HFFc6 (cell line): ENCODE measurements at places on chromosomes 1 and 21. TPM values are rescaled to one million over a fixed set of nuclear protein-coding genes. Genes with fewer than 3 reads are reported as not detected.
A peak's percentile ranks its signal among the peaks of the same experiment; 100 is the strongest.

CLCNKB gene
- not detected in 3 replicates for total RNA-seq

HSD3B2 gene
- total RNA-seq = not detected in 2 replicates

PTPRU gene
- 5.6 and 5.8 TPM in 2 replicates for total RNA-seq

CFHR3 gene
- total RNA-seq = not detected in 3 replicates

PRR9 gene
- total RNA-seq = not detected in 3 replicates

IGFN1 gene
- not detected in 3 replicates for total RNA-seq

ALX3 gene
- 0.92 to 10.0 TPM (median 8.6 TPM) in 3 replicates for total RNA-seq

TFF3 gene
- total RNA-seq = not detected in 3 replicates

TFF1 gene
- total RNA-seq = not detected in 3 replicates

ACKR1 gene
- total RNA-seq = not detected in 2 replicates

PROK1 gene
- total RNA-seq = not detected in 3 replicates

DNA sequence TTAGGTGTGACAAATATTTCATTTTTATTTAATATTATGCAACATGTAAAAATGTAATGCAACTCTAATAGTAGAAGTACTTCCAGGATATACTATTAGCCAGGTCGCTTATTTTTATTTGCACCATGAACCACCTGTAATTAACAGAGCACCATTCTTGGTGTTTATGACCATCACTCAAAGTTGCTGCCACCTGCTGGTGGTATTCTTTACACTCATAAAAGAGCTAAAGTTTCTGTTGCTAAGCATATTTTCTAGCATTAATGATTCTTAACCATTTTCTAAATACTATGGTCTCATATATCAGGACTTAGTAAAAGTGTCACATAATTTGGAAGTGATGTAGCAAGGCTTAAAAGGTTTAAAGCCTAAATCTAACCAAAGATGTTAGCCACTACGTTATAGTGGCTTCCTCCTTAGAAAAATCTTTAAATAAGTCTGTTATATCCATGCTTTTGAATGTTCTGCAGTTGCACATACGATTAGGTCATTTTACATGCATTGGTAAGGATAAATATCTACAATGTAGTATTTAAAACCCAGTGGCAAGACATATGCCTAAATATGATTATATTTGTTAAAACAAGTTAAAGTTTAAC, 244.5 kb downstream of the NEGR1 start:
- no peaks in the 10 kb centered on the region for H3K27me3 ChIP-seq
- no peaks in the 10 kb centered on the region for H3K4me1 ChIP-seq
- no peak overlapping the region for H3K4me3 ChIP-seq
- DNase-seq = peak; percentile 11

GRCh38 chr1:46622344-46622743, 5.7 kb upstream of the MOB3C start:
- no peaks in the 10 kb centered on the region; the same call in 1 of the 2 replicates for H3K27me3 ChIP-seq
- no peaks in the 10 kb centered on the region for H3K36me3 ChIP-seq
- peak overlapping the region; percentile 80 for H3K4me3 ChIP-seq
- peak; percentile 75 for DNase-seq

DNA sequence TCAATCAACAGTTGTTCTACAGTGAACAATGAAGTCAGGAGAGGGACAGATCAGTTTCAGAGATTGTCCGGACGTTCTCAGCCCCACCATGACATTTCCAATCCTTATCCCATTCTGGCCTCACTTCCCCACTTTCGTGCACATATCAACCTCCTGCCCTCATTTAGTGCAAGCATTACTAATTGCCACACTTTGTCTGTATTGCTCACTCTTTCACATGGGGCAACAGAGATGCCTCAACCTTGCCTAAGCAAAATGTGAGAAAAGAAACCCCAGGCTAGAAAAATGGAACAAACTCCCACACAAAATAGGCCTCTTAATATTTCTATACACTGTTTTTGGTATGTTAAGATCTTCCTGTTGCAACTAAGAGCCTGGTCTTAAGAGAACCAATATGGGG, 8.9 kb upstream of the RGS1 start:
- H3K4me1 ChIP-seq = peaks cover 25% of the 10 kb centered on the region
- no peak for DNase-seq
- no peak overlapping the region for H3K4me3 ChIP-seq
- H3K36me3 ChIP-seq = peaks cover 7% of the 10 kb centered on the region
- peaks cover 3% of the 10 kb centered on the region for H3K27me3 ChIP-seq
- H3K27ac ChIP-seq = no peak overlapping the region

- H3K4me3 ChIP-seq = peak overlapping the region; percentile 49
- H3K4me1 ChIP-seq = peaks cover 44% of the 10 kb centered on the region
- peak; percentile 31 for DNase-seq
- H3K36me3 ChIP-seq = peaks cover 16% of the 10 kb centered on the region
- H3K27ac ChIP-seq = peak overlapping the region; percentile 82
Measured at GRCh38 chr21:36860736-36861594, 105.5 kb downstream of the HLCS start.

- no peaks in the 10 kb centered on the region for H3K27me3 ChIP-seq
- no peaks in the 10 kb centered on the region for H3K4me1 ChIP-seq
- no peaks in the 10 kb centered on the region for H3K36me3 ChIP-seq
- no peak for DNase-seq
Measured at GRCh38 chr1:86030180-86030579, 126.4 kb downstream of the COL24A1 start.

DNA sequence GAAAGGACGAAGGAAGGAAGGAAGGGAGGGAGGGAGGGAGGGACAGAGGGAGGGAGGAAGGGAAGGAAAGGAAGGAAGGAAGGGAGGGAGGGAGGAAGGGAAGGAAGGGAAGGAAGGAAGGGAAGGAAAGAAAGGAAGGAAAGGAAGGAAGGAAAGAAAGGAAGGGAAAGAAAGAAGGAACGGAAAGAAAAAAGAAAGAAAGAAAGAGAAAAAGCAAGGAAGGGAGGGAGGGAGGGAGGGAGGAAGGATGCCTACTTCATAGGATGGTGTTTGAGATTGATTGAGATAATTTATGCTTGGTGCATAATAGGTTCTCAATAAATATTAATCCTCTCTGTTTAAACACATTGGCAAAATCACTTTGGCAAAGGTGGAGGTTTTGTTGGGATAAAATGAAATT, 61.2 kb downstream of the WDR64 start:
- no peak for DNase-seq
- peaks cover 31% of the 10 kb centered on the region for H3K4me1 ChIP-seq
- H3K36me3 ChIP-seq = no peaks in the 10 kb centered on the region

GRCh38 chr1:48061162-48062136, 64.3 kb upstream of the TRABD2B start:
- no peaks in the 10 kb centered on the region for H3K4me1 ChIP-seq
- no peak overlapping the region for H3K4me3 ChIP-seq
- H3K27ac ChIP-seq = no peak overlapping the region
- H3K27me3 ChIP-seq = no peaks in the 10 kb centered on the region
- DNase-seq = no peak

DNA sequence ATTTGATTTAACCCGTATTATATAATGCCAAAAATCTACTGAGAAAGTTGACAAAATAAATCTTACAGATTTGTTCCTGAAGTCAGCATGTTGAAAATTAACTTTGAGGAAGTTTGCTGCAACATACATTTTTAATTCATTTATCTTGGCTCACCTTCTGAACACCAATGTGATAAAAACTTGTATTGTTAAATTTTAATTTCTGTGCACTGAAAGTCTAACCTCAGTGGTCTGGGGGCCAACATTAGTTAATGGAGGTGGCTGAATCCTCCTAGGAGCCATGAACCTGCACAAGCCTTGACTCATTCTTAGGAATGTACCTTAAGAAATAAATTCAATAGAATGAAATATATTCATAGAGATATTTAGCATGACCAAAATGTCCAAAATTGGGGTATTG, 95.3 kb downstream of the ADSS2 start:
- no peaks in the 10 kb centered on the region for H3K36me3 ChIP-seq

DNA sequence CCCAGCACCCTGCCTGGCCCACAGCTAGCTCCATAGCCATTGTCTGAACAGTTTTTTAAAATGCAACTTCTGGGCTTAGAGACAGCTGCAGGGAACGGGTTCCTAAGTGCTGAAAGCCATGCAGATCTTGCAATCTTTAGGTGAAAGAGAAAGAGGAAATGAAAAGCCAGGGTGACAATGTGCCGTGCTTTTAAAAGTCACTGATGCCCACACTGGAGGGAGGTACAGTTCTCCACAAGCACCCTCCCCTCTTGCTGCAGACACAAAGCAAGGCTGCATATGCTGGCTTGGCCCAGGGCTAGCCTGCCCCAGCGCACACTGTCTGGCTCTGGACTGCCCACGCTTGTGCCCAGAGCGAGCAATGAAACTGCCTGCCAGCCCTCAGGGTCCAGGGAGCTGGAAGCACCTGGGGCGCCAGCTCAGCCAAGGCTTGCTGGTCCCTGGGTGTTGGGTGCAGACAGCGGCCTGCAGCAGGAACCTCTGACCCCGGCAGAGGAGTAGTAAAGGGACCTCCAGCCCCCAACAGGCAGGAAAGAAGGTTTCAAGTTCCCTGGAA, 70.4 kb downstream of the AJAP1 start:
- no peak overlapping the region for H3K27ac ChIP-seq
- H3K4me1 ChIP-seq = no peaks in the 10 kb centered on the region
- DNase-seq = no peak
- peaks cover 2% of the 10 kb centered on the region for H3K27me3 ChIP-seq
- H3K36me3 ChIP-seq = peaks cover 7% of the 10 kb centered on the region; the same call in 1 of the 2 replicates
- H3K4me3 ChIP-seq = no peak overlapping the region

- no peak overlapping the region for H3K4me3 ChIP-seq
- no peaks in the 10 kb centered on the region for H3K27me3 ChIP-seq
- H3K36me3 ChIP-seq = peaks cover 12% of the 10 kb centered on the region
- no peaks in the 10 kb centered on the region for H3K4me1 ChIP-seq
- no peak for DNase-seq
Measured at GRCh38 chr1:112564081-112564480, 54.9 kb downstream of the ST7L start.

DNA sequence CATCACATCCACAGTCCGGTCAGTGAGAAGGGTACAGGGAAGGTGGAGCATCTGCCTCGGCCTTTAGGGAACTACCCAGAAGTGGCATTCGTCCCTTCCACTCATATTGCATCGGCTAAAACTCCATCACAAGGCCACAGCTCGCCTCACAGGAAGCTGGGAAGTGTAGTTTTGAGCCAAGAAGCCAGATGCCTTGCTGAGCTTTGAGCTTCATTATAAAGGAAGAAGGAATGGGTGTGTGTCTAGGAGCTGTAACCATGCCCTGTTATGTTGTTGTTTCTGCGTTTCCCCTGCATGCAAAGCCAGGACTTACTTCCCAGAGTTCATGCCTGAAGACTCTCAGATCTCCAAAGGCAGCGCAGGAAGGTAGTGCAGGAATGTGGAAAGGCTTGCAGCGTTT, 61.1 kb downstream of the OPTC start:
- H3K27me3 ChIP-seq = peaks cover 1% of the 10 kb centered on the region; the same call in 1 of the 2 replicates
- DNase-seq = no peak

- H3K4me3 ChIP-seq = peak overlapping the region; percentile 69
- peaks cover 2% of the 10 kb centered on the region; the same call in 1 of the 2 replicates for H3K27me3 ChIP-seq
- peak overlapping the region; percentile 82 for H3K27ac ChIP-seq
- H3K4me1 ChIP-seq = peaks cover 68% of the 10 kb centered on the region
- peak; percentile 86 for DNase-seq
- H3K36me3 ChIP-seq = no peaks in the 10 kb centered on the region
Measured at GRCh38 chr1:154419620-154420571, 14.8 kb downstream of the IL6R start.

DNA sequence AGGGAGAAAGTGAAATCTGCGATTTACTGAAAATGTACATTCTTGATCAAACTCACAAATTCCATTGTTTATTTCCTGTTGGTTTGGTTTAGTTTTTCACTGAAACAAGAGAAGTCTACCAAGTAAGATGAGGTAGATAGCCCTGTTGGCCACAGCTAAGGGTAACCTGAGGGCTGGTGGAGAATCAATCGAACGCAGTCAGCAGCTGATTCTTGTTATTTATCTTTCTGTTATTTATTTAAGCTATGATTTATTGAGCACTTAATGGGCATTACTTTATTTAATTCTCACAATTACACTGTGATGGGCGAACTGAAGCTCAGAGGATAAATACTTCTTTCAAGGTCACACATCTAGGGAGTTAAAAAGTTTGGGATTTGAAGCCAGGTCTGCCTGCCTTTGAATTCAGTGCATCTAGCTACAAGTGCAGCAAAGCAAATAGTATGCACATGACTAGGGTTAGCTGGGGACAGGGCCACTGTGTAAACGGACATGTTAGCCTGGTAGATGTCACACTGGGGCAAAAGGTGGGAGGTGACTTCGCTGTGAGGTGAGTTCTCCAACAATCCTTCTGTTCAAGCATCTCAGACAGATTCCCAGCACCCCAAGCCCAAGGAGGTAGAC, 106.5 kb upstream of the GADD45A start:
- H3K27me3 ChIP-seq = no peaks in the 10 kb centered on the region; the same call in 1 of the 2 replicates
- H3K36me3 ChIP-seq = peaks cover 14% of the 10 kb centered on the region
- DNase-seq = no peak
- peaks cover 48% of the 10 kb centered on the region for H3K4me1 ChIP-seq
- H3K27ac ChIP-seq = no peak overlapping the region

- H3K27me3 ChIP-seq = peaks cover 4% of the 10 kb centered on the region; the same call in 1 of the 2 replicates
- no peak overlapping the region for H3K27ac ChIP-seq
- DNase-seq = no peak
- H3K4me1 ChIP-seq = no peaks in the 10 kb centered on the region
- no peaks in the 10 kb centered on the region for H3K36me3 ChIP-seq
- no peak overlapping the region for H3K4me3 ChIP-seq
Measured at GRCh38 chr1:67194209-67194863, 28.1 kb downstream of the IL23R start.

- no peak overlapping the region for H3K4me3 ChIP-seq
- DNase-seq = no peak
- no peaks in the 10 kb centered on the region for H3K4me1 ChIP-seq
- no peak overlapping the region for H3K27ac ChIP-seq
- no peaks in the 10 kb centered on the region; the same call in 1 of the 2 replicates for H3K27me3 ChIP-seq
Measured at GRCh38 chr1:169585181-169585580, 1.1 kb downstream of the F5 start.

DNA sequence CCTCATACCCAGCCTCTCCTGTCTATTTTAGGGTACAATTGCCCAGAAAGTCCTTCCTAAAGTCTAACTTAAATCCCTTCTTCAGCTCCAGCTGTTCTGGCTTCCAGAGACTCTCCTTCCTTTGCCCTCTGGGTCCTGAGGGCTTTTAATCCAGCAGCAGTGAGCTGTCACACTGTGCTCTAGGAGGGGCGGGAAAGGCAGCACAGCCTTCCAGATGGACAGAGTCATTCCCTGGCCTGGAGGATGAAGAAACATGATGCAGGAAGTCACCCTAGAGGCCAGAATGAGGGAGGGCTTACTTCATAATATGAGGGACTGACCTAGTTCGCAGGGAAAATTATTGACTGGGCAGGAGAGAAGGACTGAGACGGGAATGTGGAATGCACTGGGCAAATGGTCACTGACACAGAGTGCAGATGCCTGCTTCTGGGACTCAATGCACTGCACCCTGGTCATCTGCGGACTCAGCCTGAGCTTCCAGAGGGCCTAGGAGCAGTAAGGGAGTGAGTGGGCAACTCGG, 1.3 kb downstream of the SH2D2A start:
- no peaks in the 10 kb centered on the region for H3K36me3 ChIP-seq
- H3K4me3 ChIP-seq = peak overlapping the region; percentile 25
- peak overlapping the region; percentile 73 for H3K27ac ChIP-seq
- H3K4me1 ChIP-seq = peaks cover 43% of the 10 kb centered on the region
- peak; percentile 77 for DNase-seq

DNA sequence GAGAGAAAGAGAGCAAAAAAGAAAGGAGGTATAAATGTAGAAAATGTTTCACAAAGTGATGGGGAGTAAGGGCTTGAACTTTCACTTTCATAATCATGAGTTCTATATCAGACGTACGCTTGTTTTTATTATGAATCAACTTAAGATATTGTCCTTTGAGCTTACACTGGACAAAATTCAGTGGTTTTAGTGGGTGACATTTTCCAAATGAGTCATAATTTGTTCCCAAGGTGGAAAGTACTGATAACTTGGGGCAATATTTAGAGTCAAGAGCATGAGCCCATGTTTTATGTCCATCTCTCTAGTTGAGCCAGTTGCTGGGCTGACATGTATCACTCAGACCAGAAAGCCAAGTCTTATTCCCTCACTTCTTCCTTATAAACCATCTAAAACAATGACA, 161.6 kb downstream of the CHRM3 start:
- no peak for DNase-seq
- peaks cover 7% of the 10 kb centered on the region; the same call in 1 of the 2 replicates for H3K4me1 ChIP-seq
- H3K36me3 ChIP-seq = no peaks in the 10 kb centered on the region
- H3K27me3 ChIP-seq = peaks cover 3% of the 10 kb centered on the region; the same call in 1 of the 2 replicates
